Stimulated activated CD8-positive, alpha-beta memory T cell treated with anti-CD3 and anti-CD28 coated beads, Interleukin-7, amount 100 ng/mL, for 1 hour (primary cell): ENCODE measurements at places on chromosomes 2 and 18.

DNA sequence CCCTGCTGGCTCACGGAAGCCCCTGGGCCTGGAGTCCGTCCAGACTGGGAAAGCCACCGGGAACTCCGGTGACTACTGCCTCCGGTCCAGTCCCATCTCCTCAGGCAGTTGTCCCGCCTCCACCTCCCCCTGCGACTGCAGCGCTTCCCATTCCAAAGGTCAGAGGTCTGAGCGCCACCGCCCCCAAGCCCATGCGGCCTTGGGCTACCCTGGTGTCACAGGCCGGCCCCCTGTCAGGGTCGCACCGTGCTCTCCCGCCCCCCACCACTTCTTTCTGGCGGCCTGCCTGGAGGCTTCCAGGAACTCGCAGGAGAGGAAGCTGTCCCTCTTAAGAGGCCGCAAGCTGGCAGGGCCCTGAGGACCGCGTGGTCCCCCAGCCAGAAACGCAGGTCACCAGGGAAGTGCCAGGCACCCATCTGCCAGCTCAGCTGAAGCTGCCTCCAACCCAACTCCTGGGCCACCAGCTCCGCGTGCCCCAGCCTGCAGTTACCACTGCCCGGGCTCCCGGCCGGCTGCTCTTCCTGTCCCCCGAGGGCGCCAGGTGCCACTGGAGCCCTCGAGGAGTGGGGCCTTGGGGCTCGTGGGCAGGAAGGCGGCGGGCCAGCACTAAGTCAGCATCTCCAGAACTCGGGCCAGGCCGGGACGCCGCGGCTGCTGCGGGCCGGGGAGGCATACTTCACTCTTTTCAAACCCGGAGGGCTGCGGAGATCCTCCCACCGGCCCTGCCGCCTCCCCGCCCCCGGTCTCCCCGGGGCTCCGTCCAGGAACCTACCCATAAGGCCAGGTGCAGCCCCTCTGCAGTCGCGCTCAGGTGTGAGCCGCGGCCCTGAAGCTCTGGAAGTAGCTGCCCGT, 83.3 kb upstream of the POMC start:
- no peak for DNase-seq

DNA sequence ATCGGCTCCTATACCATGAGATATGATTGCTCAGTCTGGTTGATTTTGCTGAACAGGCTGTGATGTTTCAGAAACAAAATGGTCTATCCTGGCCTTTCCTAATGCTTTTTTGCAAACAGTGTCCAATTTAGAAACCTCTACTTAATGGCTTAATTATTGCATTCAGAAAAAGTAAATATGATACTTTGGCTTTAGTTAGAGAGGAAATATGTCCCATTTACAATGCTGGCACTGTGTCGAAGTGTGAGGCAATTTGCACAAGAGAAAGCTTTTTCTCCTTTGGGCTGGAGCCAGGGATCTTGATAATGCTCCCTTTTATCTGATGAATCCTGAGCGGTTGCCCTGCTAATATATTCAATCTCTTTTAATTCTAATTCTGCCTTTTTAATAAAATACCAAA, 418.9 kb downstream of the EPHA4 start:
- no peak for DNase-seq

DNA sequence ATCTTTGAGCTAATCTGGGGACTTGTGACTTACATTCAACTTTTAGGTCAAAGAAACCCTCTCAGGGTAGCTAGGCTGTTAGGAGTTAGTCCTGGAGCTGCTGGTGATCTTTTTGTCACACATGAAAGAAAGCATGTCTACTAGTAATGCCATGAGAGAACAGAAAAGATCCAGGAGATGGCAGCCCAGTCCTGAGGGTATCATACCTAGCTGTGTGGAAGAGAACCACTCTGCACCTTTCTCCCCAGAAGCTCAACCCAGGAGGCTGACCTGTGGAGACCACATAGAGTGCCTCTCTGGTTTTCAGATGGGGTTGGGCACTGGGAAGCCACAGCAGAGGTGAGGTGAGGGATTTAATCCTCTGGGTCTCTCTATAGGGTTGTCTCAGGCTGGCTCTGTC, 460.2 kb upstream of the UBE2E3 start:
- no peak for DNase-seq

- DNase-seq = no peak
These were observed 53.8 kb upstream of the TMEM182 start for GRCh38 chr2:102707796-102708695.

DNA sequence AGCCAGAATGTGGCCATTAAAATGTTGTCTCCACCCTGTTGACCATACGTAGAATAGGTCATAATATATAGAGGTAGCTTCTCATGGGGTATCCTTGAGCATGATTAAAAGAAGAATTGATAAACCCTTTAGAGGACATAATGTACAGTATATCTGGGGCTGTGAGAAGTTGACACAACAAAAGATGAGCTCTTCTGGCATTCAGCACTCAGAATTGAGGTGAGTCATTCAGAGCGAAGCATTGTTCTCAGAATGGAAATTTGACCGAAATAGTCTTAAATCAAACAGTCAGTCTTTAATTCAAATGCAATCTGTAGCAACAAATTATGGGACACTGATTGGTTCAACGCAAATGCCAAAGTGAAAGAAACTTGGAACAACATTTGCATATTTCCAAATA, 47.3 kb downstream of the CTAGE1 start:
- DNase-seq = no peak

DNA sequence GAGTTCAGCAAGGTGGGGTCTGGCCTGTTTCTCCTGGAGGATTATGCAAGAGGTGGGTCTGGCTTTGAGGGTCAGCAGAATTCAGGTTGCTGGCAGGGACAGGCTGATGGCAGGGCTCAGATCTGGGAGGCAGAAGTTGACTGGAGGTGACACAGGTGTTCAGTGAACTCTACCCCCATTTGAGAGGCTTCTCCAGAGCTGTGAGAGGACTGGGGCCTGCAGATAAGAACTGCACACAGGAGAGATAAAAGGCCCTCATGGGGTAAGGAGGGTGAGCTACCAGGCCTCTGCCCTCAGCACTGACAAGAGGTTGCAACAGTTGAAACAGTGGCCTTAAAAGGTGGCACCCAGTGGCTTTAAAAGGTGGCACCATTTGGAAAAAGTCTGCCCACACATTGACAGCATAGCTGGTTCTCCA, 13.1 kb downstream of the MOCOS start:
- no peak for DNase-seq

GRCh38 chr2:88212251-88212790, 42.2 kb downstream of the THNSL2 start:
- DNase-seq = no peak

- DNase-seq = no peak
These were observed 13.3 kb upstream of the FAP start for GRCh38 chr2:162256591-162256991.

DNA sequence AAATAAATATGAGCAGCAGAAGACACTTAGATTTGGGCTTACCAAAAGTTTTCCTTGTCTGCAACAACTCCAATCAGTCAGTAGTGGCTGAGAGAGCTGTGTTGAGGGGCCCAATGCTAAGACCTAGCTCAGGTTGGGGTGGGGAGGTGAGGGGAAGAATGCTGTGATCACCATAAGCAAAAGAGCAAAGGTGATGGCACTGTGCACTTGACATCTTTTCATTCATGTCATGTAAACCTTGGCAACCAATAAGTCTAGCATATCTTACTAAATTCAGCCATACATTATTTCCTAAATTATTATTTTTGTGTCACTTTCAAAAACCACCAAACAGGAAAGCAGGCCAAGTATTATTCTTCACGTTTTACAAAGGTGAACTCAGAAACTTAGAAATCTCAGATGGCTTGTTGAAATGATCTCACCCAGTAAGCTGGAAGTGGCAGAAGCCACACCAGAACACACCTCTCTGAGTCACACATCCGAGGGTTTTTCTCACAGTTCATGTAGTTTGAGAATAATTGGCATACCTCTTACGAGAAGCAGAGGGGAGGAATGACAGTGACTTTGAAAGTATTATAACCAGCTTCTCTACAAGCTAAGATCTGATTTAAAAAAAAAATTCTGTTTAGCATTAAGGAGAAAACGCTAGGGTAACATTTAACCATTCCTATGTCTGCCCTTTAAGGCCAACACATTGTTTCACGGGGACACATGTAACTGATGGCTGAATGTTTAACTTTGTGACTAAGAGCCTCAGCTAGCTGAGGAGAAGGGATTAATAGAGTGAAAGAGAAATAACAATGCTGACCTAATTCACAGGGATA, 43.3 kb upstream of the SETBP1 start:
- no peak for DNase-seq

- no peak for DNase-seq
These were observed 33.1 kb downstream of the CHN1 start for GRCh38 chr2:174971868-174972781.

GRCh38 chr2:121362774-121363173, 77.8 kb upstream of the TFCP2L1 start:
- DNase-seq = no peak

GRCh38 chr2:141565597-141565996, 565.2 kb downstream of the LRP1B start:
- DNase-seq = no peak

GRCh38 chr2:54546923-54547720, 91.0 kb downstream of the SPTBN1 start:
- no peak for DNase-seq

- DNase-seq = no peak
These were observed 57.4 kb downstream of the MYO1B start for GRCh38 chr2:191302459-191303139.
